Stimulated activated CD4-positive, alpha-beta T cell treated with anti-CD3 and anti-CD28 coated beads, Interleukin-1b, Interleukin-23, amount 100 ng/mL, for 1 hour (primary cell): ENCODE measurements at places on chromosomes 13 and 19.

DNA sequence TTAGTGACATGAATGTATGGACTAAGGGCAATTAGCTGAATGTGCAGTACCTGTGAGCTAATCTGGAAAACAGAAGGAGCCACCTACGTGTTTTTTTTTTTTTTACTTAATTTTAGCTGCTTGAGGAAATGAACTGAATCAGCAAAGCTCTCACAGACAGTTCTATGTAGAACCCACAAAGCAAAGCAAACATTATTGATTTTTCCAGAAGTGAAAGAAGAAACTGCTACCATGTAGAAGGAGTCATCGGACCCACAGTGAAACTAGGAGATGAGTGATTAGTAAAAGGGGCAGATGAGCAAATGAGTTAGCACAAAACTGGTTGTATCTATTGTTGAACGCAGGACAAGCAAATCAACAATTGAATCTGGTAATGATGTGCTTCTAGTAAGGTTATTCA lies 94.1 kb upstream of the SLC7A1 start:
- DNase-seq: no peak

- DNase-seq: no peak
Measured at GRCh38 chr19:6033744-6034264, 55.9 kb upstream of the RANBP3 start.

DNA sequence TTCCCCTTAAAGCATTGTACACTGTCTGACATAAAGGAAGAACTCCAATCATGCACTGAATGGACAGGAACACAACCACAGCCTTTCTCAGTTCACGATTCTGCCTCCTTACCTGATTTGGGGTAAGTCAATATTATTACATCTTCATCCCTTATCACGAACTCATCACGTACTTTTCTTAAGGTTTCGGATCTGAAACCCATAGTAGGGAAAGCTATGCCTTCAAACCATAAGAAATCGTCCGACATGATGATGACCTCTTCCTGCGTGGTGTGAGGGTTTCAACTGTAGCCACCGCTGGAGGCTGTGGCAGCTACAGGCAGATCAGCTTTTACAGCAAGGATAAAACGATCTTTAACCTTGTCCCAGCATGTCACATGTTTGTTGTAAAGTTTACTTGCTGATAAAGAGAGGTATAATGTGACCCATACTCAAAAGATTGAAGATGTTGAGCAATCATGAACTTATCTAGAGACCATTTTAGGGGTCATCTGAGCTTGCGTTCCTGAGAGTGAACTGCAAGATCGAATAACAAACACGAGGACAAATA lies at the start of gene SULT2A1:
Gene SULT2A1, minus strand, starts transcription at position 306 of the 550 bp plus-strand sequence. Its CDS starts 58 bp downstream, at position 248.
- no peak for DNase-seq

GRCh38 chr19:51359294-51359693 lies 6.9 kb downstream of the ETFB start:
- DNase-seq: no peak

- no peak for DNase-seq
Measured at GRCh38 chr19:29563486-29564101, 37.8 kb downstream of the VSTM2B start.

DNA sequence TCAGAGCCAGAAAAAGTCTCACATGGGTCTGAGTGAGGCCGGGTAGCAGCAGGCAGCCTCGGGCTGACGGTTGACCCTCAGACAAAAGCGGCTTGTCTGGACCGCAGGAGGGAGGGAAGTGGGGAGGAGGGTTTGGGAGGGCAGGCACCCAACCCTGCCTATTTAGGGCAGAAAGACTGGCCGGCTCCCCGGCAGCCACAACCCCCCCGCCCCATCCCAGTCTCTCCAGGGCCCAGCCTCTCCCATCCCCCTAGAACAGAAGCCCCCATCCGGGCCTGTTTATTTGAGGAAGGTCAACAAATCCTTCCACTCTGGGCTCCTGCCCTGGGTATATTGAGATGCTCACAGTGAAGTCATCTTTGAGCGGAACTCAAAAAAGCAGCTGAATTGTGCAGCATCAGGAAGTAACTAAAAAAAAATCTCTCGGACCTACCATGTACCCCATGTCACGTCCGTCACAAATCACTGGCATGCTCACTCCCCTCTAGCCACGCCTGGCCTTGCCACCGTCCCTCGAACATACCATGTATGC lies 6.3 kb downstream of the DACT3 start:
- DNase-seq: no peak

GRCh38 chr13:27367570-27367969 lies 56.8 kb upstream of the GTF3A start:
- no peak for DNase-seq

DNA sequence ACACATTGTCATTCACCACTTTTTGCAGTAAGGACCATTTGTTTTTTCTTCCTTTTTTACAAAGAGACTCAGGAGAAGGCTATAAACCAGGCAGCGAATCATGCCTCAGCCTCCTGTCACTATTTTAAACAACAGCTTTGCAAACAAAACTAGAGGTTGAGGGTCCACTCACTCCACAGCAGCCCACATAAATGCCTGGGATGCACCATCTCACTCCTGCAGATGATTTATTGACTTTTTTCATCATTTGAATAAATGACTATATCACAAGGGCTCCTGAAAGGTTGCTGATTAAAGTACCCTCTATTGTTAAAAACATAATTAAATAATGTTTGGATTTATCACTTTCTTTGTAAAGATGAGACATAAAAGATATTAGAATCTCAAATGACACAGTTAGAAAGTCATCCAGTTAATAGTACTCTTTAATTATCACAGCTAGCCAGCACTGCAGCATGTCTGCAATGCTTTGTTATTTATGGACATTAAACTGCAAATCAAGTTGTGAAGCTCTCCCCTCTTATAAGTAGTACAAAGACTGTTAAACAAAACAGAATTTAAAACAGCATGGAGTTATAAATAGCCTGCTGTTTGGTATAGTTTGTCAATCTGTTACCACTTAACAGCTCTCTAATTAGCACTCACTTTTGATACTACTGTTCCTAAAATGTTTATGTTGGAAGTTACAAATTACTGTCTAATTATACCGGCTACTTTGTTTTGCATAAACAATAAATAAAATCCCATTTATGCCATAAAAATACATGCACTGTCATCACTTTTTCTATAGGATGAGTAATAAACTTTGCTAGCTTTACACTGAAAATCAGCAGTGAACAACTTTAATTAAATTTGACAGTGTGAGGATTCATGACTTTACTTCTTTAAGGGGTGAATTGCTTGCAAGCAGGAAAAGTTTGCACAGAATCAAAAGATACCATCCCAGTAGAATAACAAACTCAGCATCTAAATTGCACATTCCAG lies 853.2 kb downstream of the UQCRFS1 start:
- no peak for DNase-seq

DNA sequence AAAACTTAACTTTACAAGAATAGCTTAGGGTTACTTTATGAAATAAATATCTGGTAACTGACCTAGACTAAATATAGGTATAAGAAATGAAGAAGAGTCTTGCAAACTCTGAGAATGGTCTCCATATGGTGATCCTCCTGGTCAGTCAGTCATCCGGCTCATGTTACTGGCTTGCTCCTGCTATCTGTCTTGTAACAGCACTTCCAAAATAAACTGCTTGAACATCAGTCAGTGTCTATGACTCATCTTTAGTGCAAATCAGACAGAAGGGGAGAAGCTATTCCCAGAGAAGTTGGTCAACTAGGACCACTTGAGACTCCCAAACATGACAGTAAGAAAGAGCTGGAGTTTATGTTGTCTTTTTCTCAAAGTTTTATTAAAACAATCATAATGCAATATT lies 1550.9 kb downstream of the PCDH9 start:
- DNase-seq: no peak

- DNase-seq: no peak
Measured at GRCh38 chr13:92807353-92807752, 419.3 kb upstream of the GPC6 start.

DNA sequence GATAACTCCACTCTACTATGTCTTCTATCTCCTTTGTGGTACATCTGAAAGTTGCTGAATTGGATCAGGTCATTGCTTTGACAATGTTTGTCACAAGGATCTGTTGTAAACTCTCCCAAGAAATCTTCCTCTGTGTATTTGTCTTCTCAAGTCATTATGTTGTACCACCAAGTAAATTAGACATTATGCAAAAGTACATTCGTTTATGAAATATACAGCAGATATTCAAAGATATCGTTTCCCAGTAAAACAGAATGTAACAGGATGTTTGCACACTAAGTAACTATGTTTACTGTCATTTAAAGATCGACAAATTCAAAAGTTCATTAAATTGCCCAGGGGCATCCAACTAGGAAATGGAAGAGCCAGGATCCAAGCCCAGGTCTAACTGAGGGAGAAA lies 739.4 kb downstream of the EFNB2 start:
- DNase-seq: no peak

DNA sequence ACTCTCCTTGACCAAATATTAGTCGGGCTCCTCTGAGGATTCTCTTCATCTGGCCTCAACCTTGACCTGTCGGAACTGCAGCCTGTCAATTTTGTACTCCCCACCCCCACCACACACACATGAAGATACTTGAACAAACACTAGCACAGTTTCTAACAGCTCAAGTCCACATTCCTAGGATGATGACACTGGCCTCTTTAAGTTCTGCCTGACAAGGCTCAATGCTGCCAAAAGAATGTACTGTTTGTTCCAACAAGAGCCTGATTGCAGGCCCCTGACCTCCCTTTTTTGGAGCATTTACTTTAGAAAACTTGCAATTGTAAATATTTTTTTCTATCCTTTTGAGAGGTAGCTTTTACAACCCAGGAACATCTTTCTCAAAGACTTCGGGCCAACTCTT lies 169.2 kb upstream of the IRS2 start:
- no peak for DNase-seq

DNA sequence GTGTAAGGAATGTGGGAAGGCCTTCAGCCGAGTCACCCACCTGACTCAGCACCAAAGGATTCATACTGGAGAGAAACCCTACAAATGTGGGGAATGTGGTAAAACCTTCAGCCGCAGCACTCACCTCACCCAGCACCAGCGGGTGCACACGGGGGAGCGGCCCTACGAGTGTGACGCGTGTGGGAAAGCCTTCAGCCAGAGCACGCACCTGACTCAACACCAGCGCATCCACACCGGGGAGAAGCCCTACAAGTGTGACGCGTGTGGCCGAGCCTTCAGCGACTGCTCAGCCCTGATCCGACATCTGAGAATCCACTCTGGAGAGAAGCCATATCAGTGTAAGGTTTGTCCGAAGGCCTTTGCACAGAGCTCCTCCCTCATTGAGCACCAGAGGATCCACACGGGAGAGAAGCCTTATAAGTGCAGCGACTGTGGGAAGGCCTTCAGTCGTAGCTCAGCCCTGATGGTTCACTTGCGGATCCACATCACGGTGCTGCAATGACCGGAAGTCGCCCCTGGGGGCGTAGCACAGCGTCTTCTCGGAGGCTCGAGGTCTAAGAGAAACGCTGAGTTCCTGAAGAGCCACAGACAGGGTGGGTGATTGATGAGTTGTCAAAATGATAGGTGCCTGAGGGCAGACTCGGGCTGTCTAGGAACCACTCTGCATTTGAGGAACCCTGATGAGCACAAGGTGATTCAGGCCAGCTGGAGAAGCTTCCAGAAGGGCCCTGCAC lies 12.2 kb downstream of the ZSCAN22 start:
- no peak for DNase-seq

- peak; percentile 37 for DNase-seq
Measured at GRCh38 chr19:54390942-54391577, 24.2 kb upstream of the TTYH1 start.

DNA sequence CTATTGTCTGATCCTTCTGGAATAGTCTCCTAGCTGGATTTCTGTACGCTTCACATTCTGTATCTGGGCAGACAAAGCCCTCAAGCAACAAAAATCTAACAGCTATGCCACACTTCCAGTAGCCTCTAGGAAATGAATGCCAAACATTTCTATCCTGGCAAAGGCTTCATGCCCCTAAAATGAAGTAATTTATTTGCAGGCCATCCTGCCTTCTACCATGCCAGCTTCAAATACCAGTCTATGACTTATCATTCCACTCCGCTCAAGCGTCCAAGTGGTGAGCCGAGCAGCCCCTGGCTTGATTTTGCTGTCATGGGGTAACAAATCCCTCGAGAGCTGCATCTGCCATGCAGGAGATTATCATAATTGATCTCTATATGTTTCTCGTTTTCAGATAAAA lies 86.9 kb downstream of the LHFPL6 start:
- no peak for DNase-seq

GRCh38 chr13:41462427-41462826 lies 5.1 kb downstream of the RGCC start:
- no peak for DNase-seq

GRCh38 chr13:90768116-90768515 lies 579.4 kb upstream of the MIR17HG start:
- DNase-seq: no peak

DNA sequence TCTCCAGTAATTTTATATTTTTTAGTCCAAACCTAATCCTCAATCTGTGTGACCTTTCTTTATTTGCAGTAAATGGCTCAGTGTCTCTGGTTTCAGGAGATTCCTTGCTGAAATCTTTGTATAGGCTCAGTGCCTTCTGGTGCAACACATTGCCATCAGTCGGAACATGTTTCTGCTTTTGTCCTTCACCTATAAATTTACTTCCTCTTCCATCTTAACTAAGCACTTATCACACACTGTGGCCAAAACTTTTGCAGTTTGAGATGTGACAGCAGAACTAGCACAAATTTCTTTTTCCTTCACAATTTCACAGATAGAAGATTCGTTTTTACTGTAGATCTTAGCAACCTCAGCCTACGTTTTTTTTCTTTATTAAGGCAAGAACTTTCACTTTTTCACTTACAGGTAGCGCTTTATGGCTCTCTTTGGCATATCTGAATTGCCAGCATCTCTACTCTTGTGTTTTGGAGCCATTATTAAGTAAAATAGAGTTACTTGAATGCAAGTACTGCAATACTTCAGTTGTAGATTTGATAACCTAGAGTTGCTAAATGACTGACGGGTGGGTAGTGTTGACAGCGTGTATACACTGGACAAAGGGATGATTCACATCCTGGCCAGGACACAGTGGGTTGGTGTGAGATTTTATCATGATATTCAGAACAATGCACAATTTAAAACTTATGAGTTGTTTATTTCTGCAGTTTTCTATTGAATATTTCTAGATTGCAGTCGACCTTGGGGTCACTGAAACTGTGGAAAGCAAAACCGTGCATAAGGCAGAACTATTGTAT lies 44.3 kb downstream of the NDFIP2 start:
- no peak for DNase-seq
